ENCODE measurements at places on chromosomes 7 and 10.

GRCh38 chr10:113609704-113610108, 54.1 kb downstream of the NRAP start:
- no peak for DNase-seq

DNA sequence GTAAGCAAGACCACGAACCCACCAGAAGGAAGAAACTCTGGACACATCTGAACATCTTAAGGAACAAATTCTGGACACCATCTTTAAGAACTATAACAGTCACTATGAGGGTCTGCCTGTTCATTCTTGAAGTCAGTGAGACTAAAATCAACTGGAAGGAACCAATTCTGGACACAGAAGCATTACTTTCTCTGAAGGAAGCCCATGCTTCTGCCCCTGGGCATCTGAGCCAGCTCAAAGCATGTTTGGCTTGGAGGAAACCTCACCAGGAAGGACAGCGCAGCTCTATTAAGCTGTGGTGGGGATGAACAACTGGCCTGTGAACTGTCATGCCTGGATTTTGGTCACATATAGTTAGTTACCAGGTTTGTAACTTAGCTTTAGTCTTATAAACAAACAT, 132.4 kb upstream of the GDF10 start:
- DNase-seq = no peak

DNA sequence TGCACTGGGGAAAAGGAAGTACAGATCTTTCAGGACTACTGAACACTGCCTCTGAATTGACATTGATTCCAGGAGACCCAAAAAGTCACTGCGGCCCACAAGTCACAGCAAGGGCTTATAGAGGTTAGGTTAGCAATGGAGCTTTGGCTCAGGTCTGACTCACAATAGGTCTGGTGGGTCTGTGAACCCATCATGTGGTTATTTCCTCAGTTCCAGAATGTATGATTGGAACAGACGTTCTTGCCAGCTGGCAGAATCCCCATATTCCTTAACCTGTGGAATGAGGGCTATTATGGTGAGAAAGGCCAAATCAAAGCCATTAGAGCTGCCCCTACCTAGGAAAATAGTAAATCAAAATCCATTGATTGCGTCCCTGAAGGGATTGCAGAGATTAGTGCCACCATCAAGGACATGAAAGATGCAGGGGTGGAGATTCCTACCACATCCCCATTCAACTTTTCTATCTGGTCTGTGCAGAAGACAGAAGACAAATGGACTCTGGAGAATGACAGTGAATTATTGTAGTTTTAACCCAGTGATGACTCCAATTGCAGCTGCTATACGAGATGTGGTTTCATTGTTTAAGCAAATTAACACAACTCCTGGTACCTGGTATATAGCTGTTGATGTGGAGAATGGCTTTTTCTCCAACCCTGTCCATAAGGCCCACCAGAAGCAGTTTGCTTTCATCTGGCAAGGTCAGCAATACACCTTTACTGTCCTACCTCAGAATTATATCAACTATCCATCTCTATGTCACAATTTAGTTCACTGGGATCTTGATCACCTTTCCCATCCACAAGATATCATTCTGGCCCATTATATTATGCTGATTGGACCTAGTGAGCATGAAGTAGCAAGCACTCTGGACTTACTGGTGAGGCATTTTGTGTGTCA, 44.5 kb upstream of the PIK3CG start:
- no peak for DNase-seq

GRCh38 chr10:21953585-21954057, 49.9 kb downstream of the DNAJC1 start:
- DNase-seq = peak; percentile 5

GRCh38 chr7:137462847-137463246, 119.3 kb upstream of the PTN start:
- no peak for DNase-seq

GRCh38 chr10:48771234-48771633, 86.6 kb downstream of the WDFY4 start:
- DNase-seq = no peak

DNA sequence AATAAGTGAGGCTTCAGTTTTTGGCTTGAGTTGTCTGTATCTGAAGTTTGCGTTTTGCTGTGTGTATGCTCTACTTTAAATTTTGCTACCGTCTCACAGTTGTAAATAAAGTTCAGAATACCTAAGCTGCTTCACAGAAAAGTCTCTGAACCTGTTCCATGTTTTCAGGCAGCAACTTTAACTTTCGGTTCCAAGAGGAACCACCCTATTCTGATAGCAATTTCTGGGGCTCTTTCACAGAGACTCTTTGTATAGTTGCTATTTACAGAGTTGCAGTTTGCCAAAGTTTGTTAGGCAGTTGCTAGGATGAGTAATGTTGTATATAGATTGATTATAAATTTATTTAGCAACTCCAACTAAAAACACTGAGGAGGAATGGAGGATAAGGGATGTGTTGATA, 5.7 kb downstream of the FAM221A start:
- DNase-seq = no peak

DNA sequence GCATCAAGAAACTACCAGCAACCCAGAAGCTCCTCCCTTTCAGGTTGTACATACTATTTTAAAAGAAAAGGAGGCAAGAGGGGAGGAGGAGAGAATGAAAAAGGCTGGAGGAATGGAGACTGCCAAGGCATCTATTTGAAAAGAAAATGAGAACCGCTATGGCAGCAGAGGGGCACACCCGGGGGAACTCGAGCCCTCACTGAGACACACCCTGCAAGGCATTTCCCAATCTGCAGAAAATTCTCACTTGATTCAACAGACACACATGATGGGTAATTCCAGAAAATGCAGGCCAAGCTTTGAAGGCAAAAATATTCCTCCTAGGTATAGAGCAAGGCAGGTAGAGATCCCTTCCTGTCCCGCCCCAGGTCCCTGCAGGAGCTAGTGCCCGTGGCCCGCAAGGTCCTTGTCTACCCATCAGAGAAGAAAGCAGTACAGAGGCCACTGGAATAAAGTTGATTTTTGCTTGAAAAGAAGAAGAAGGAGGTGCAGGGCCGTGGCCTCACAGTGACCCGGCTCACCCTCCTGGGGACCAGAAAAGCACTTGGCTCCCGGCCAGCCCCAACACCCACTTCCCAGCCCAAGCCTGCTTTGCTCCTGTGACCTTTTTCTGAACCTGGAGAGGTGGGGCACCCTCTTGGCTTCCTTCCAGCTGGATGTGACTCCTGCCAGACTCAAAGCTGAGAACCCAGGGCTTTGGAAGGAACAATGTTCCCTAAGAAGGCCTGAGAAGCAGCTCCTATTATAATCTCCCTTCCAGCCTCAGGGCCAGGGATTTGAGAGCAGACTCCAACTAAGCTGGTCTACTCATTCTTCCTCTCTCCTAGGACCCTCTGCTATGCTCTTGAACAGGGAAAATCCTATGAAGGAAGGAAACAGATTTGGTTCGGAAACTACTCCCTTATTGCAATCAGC, 6.2 kb upstream of the PIK3CG start:
- DNase-seq = no peak

GRCh38 chr10:103273041-103273441, 3.9 kb upstream of the INA start:
- DNase-seq = no peak

DNA sequence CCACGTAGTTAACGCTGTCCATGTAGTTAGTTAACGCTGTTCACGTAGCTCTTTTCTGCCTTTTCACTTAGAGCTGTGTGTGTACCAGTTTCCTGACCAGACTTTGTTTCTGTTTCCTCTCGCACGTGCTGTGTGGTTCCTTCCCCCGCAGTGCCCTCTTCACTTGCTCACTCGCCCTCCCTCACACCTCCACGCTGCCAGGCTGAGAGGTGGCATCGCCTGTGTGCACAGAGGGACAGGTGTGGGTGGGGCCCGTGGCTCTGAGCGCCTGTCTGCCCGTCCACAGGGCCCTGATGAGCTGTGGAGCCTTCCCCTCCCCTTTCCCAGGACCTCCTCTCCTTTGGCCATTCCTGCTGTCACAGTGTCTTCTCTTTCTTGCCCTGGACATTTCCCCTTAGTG, 30.6 kb downstream of the WDR37 start:
- no peak for DNase-seq

DNA sequence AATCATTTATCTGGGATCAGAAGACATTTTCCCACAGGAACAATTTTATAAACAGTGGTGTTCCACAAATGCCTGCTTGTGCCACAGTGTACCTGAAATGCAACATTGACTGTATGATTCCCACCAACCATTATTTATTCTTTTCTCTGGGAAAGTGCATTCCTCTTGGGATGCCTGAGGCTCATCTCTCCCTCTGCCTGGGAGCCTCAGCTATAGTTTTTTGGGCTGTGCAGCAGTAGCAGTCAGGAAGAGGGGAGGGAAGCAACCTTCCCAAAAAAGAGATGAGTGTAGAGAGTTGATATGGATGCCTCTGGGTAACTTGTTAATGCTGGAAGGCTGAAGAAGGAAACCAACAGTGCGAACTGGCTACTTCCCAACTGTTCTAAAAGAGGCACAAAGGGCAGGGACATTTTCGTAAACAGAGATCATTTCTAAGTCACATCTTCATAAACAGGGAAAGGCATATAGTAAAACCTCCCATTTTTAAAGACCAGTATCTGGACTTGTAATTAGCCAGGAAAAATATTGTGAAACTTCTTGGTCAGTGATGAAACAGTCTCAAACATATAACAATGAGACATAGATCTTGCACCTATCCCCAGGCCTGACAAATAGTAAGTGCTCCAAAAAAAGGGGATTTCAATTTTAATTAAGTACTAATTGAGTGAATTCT, 1.4 kb upstream of the CALD1 start:
- DNase-seq = no peak

DNA sequence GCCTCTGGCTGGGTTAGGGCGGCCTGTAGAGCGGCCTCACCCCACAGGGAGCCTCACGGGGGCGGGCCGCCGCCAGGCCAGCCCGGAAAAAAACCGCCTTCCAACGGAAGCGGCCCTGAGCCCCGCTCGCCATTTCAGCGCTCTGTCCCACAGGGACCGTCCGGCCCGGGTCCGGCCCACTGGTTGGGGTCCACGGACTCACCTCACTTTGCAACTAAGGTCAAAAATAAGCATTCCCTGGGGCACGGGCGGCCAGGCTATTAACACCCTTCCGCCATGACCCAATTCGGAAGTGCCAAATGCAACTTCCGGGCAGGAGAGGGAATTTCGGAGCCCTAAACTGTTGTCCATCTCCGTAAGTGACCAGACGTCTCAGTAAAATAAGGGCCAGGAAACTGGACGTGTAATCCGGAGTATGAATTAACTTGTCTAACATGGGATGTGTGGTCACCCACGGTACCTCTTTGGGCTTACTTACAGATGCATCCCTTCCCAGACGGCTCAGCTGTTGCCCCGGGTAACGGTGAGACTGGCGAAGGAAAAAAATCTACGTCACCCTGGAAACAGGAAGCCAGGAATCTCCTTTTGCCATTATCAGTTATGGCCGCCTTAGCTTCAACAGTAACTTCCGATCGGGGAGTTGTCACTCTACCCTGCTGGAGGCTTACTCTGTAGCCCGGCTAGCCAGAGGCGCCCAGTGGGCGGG, at the start of gene BBIP1:
Gene BBIP1 (minus strand): TSS at position 538 of the 706 bp plus-strand sequence. CDS start 1,023 bp downstream, outside the sequence.
- peak; percentile 95 for DNase-seq

DNA sequence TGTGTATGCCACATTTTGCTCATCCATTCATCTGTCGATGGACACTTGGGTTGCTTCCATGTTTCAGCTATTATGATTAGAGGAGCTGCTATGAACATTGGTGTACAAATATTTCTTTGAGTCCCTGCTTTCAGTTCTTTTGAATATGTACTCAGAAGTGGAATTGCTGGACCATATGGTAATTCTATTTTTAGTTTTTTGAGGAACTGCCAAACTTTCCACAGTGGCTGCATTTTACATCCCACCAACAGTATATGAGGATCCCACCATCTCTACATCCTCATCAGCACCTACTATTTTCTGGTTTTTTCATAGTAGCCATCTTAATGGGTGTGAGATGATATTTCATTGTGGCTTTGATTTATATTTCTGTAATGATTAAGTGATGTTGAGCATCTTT, 44.7 kb upstream of the ZMIZ2 start:
- DNase-seq = no peak

GRCh38 chr7:117873310-117874190, at the start of gene CTTNBP2:
CTTNBP2 (minus strand) TSS chr7:117873441; CDS start chr7:117873415, 26 bp downstream.
- peak; percentile 46 for DNase-seq

GRCh38 chr7:135193615-135194081, 17.7 kb downstream of the WDR91 start:
- DNase-seq = no peak

GRCh38 chr10:49655099-49655498, 24.4 kb upstream of the C10orf53 start:
- no peak for DNase-seq

GRCh38 chr7:107937531-107937930, 46.5 kb downstream of the DLD start:
- DNase-seq = no peak

- no peak for DNase-seq
These were observed 525.6 kb downstream of the PTPRN2 start for GRCh38 chr7:158061884-158062656.

- no peak for DNase-seq
These were observed at the start of gene KLF14 for GRCh38 chr7:130733931-130734814. KLF14 (minus strand) TSS chr7:130734207; CDS start chr7:130734033, 174 bp downstream.

DNA sequence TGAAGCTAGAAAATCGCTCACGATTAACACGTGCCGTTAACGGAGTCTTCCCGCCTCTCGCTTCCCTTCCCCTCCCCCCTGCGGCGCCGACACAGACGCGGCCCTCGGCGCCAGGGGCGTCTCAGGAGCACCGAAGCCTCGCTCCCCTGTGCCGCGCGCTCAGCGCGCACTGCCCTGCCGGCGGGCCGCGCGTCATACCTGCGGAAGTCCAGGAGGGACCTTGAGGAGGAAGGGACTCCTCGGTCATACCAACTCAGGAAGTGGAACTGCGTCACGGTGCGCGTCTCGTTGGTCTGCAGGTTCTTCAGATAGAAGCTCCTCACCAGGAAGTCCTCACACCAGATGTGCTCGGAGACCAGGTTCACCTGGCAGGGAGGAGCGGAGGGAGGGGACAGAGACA, 239.6 kb downstream of the DNAJB6 start:
- DNase-seq = no peak

DNA sequence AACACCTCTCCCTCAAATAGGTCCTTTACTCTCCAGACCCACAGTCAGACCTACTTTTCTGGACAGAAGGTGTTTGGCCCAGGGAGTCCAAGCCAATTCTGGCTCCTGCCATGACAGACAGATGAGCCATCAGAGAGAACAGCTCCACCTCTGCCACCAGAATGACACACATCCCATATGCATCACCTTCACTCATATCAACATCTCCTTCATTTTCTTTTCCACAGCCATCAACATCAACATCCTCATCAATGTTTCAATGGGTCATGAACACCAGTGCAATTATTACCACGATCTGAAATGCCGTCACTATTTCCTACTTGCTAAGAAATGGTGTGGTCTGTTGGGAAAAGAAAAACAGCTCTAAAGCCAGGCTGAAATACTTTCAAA, 67.9 kb downstream of the CCDC71L start:
- DNase-seq = no peak

- no peak for DNase-seq
These were observed 270.3 kb upstream of the NEBL start for GRCh38 chr10:21167288-21168010.

DNA sequence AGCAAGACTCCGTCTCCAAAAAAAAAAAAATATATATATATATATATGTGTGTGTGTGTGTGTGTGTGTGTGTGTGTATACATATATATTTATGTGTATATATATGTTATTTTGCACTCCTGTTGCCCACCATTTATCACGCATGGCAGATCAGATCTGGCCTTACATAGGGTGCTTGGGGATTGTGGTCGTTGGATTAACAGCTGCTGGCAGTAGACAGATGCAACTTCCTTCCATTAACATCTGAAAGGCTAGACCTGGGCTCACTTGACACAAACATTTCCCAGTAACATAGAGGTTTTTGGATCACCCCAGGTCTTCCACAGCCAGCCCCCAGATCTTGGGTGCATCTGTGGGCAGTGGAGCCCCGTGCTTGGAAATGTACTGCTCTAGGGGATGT, 40.8 kb upstream of the DLD start:
- DNase-seq = no peak

- DNase-seq = no peak
These were observed 188.6 kb downstream of the MTERF1 start for GRCh38 chr7:91691865-91692264.

Measured in DMS79 (cell line).